ENCODE measurements at places on chromosomes 7 and 10.

- DNase-seq: no peak
Observed at GRCh38 chr7:38296059-38296857, 22.8 kb upstream of the TARP start.

DNA sequence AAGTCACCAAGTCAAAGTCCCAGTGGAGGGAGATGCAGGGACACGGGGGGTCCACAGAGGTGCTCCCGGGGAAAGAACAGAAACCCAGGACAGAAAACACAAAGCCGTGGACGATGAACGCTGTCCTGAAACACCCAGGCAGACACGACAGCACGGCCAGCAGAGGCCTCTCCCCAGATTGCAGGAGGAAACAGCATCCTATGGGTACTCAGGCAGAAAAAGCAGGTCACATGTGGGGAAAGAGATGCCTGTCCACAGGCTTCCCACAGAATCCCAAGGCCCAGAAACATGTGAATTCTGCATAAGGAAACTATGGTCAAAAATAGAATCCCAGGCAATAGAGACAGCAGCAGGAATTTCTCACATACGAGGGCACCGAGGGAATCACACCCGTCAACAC lies 53.6 kb upstream of the ADGRA1 start:
- no peak for DNase-seq

DNA sequence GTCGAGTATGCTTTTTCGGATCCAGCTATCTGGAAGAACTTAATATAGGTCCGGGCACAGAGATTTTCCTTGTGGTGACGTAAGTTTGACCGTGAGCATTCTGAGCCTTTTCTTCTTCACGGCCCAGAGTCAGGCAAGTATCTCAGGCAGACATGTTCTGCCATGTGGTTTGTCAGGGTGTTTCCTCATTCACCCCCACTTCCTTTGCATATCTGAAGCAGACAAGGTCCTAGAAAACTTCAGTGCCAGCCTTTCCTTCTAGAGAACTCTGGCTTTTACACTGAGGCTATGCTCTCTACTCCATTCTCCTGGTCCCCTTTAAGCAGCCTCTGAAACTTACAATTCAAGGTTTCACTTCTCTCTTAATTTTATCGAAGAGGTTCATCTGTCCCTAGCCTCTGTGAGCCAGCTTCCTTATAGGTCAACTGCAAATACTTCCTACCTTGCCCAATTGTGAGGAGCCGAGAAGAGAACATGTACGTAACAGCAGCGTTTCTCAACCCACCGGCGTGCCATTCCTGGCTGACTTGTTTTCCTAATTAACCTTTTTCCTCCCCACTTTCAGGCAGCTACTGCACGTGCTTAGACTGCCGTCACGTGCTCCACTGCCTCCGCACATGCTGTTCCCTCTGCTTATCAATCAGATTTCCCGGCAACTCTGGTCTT lies 47.3 kb downstream of the CDCA7L start:
- DNase-seq: no peak

DNA sequence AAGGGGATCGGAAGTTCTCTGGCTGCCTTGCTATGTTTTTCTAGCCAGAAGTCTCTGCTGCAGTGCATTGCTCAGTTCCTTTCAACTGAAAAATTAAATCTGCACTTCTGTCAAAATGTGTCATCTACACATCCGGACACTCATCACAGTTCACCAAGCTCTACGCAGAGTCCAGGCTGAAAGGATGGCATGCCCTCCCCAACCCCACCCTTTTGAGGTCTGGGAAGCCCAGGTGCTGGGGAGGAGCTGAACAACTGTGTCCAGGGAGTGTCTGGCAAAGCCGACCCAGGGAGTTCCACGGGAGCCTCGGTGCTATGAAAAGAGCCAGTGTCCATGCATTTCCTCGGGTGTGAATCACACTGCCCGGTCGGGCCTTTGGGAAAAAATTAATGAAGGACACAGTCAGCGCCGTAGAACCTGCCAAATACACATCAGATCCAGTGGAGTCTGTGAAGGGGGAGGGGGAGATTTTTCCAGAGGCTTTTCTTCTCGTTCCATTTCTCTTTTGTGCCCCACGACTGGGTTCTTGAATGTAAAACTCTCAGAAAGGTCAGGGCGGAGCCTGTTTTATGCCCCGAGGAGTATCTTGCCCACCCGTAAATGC lies 757 bp upstream of the PALS2 start:
- DNase-seq: peak; percentile 31

DNA sequence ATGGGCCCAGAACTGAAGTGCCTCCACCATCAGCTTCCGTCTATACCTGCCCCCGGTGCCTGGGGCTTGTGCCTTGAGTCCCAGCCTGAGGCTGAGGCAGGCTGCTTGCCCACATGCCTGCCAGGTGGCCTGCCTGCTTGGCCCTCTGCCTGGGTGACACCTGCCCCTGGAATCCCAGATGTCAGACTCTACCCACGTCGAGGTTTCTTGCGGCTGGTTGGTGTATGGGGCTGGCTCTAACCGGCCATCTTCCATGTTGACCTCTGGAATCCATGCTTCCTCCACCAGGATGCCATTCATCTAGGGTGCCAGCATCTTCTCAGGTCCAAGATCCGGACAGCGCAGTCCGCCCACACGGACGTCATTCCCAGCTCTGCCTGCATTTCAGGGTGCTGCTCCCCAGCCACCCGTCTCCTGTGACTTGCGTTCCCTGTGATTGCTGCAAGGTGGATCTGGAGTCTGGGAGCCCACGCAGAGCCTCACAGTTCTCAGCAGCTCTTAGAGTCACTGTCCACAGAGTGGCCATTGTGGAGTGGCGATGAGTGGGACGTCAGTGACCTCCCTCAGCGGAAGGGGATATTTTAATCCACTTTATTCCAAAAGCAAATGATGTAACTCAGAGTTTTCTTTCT lies 298.1 kb downstream of the TCERG1L start:
- DNase-seq: no peak

- no peak for DNase-seq
Observed at GRCh38 chr7:158003441-158004122, 584.0 kb downstream of the PTPRN2 start.

Data from left colon (tissue), 2 donors.